Skeletal muscle cell (primary cell): ENCODE measurements at places on chromosomes 1 and 21.

DNA sequence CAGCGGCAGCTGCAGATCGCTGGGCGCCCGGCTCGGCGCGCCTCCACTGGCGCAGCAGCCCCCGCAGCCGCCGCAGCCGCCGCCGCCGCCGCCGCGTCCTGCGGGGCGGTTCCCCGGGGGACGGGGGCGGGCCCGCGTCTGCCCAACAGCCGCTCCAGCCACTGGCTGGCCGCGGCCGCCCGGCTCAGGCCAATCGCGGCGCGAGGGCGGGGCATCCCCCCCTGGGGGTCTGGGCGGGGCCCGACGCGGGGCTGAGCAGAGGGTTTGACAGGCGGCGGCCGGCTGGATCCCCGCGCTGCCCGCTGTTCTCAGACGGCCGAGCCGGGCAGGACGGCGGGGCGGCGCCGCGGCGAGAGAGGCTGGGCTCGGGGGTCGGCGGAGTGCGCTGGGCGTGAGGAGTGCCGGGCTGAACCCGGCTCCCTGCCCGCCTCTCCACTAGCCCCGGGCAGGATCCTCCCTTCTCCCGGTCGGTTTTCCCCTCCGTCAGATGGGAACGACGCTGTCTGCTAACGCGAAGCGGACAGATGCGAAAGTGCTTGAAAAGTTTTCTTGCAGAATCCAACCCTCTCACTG is at the start of gene GLIS1:
Gene GLIS1, minus strand, starts transcription at position 56 of the 573 bp plus-strand sequence. CDS start 1,100 bp downstream, outside the sequence.
- peak; percentile 70 for DNase-seq

- DNase-seq: no peak
Measured at GRCh38 chr1:23799570-23800399, 769 bp downstream of the GALE start.

DNA sequence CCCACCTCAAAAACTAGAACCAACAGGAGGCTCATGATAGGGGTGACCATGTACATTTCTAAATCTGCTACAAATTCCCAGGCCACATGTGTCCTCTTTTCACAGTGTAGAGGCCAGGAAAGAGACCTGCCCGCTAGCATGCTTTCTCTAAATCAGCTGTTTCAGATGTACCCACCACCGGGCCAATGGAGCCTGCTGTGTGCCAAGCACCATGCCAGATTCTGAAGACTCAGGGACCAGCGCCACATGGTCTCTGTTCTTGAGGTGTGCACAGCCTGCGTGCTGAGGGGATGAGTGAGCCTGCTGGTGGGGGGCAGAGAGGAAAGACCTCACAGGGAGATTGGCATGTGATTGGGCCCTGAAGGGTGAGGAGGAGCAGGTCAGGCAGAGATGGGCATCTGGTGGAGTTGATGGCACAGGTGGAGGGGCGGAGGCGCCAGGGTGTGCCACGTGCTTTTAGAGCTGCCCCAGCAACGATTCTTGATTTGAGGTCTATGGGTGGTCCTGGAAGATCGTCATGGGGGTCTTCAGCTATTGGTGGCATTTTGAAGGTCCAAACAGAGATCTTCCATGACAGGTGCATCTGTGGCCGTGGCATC is 485.1 kb upstream of the VAMP3 start:
- DNase-seq: no peak

- no peak for DNase-seq
Measured at GRCh38 chr21:41368735-41369104, 6.9 kb downstream of the MX2 start.

- DNase-seq: no peak
Measured at GRCh38 chr1:10063878-10064277, 31.1 kb downstream of the UBE4B start.

- no peak for DNase-seq
Measured at GRCh38 chr1:18341291-18342069, 139.2 kb upstream of the KLHDC7A start.

DNA sequence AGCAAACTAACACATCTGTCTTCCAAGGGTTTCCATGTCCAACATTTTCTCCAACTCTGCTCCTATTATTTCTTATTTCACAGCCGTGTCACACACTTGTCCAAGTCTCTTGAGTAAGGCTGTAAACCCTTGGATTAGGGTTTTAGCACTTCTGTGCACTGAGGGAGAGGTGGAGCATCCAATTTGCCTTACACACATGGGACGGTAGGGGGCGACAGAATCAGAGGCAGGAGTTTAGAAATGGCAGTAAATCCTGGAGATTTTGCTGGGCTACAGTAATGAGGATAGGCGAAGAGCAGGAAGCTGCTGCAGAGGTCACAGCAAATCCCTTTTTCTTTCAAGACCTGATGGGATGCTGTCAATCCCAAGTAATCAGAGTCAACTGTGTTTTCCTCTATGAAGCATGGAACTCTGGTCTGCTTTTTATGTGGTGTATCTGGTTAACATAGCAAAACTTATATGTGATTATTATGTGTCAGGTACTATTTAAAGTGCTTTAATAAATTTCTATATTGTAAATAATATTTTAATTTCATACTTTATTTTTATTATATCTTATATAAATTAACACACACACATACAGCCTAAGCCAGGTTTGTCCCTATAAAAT is 15.4 kb upstream of the LCE5A start:
- DNase-seq: no peak

DNA sequence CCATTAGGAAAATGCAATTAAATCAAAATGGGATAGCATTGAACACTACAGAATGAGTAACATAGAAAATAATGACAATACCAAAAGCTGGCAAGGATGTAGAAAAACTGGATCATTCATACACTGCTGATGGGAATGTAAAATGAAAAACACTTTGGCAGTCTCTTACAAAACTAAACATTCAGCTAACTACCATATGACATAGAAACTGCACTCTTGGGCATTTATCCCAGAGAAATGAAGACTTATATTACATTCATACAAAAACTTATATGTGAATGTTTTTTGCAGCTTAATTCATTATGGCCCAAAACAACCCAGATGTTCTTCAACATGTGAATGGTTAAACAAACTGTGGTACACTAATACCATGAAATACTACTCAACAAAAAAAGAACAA is 66.4 kb downstream of the ANKRD13C start:
- no peak for DNase-seq

- no peak for DNase-seq
Measured at GRCh38 chr1:201313086-201313485, 29.8 kb downstream of the PKP1 start.

- no peak for DNase-seq
Measured at GRCh38 chr1:38013227-38013622, 691 bp downstream of the UTP11 start.

DNA sequence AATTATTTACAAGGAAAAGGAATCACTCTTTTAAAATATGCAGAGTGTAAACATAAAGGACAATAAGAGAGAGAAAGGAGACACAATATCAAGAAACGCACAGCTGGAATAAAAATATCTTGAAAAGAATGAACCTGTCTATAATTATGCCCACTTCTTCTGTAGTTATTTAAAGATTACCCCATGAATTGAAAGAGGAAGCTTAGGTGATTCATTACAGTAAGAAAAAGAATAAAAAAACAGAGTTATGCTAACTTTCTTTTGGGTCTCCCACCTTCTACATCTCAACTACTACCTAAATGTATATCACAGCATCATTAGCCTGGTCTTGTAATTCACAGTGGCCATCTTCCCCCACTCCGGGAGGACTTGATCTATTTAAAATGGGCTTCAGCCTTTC is 182.1 kb downstream of the MRPL39 start:
- no peak for DNase-seq

DNA sequence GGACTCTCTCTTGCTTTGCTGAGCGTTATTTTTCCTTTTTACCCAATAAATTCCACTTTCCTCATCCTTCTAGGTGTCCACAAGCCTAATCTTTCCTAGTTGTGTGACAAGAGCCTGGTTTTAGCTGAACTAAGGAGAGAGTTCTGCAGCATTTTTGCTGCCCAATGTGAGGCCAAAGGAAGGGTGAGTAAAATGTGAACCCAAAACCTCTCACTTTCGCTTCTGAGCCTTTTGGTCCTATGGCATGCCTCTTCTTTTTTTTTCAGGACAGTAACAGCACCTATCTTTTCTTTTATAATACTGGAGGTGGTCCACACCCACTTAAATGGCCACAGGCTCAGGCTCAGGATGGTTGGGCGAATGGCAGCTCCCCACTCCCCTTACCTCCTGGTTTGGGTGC is 111.1 kb downstream of the COP1 start:
- no peak for DNase-seq

- DNase-seq: no peak
Measured at GRCh38 chr1:33684396-33685179, 179.3 kb upstream of the HMGB4 start.

DNA sequence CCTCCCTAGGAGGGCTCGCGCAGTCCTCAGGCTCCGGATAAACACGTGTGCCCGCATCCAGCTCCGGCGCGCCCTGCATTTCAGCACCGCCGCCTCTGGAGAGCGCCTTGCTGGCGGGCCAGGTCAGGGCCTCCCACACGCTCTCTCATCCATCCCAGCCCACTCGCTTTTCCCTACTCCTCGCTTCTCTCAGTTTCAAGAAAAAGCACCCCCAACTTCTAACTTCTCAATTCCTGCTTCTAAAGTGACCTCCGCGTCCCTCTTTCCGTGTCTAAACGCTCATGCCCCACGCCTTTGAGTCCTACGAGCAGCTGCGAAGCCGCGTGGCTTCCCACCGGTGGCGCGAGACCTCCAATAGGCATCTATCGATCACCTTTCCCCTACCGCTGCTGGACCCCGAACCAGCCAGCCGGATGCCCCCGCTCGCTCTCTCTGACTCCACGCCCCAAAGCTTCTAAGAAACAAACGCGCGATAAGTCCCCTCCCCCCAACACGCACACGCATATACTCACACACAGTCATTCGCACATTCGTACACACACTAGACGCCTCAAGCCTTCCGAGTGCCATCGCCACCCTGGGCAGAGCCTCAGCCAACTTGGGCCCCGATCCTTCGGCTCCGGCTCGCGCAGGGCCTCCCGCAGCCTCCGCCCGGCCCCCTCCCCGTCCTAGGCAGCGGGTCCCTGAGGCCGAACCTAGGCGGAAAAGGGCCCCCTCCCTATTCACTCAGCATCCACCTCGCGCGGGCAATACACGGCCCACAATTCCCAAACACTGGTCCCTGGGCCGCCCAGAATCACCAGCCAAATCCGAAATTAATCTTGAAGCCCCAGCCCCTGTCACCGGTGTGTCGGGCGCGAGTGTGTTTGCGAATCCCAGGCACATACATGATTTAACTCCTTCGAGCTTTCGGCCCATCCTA is 1.1 kb downstream of the NMNAT2 start:
- peak; percentile 16 for DNase-seq

DNA sequence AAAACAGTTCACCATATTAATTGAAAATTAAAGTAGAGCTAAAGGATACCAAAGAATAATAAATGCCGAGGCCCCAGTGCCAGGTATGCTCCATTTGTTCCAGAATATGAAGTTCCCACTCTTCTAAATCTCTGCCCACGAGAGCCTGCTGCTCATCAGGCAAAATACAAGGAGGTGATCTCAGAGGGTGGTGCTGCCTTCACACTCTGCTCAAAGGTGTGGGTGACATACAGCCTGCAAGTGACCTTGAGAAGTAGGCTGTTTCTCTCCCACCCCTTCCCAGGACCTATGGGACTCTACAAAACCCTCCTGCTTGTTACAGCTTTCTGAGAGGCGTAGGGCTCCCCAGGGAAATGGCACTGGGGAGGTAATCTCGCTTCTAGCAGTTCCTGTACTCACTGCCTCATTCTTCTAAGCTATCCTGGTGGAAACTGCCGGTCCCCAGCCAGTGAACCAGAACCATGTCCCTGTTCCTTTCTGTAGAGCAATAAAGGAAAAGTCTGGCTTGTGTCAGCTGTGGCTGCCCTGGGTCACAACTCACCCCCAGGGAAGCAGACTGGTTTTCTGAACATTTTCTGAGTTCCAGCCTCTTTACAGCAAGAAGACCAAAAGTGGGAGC is 26.9 kb upstream of the DPT start:
- no peak for DNase-seq

- no peak for DNase-seq
Measured at GRCh38 chr1:66607458-66607857, 73.5 kb downstream of the SGIP1 start.

DNA sequence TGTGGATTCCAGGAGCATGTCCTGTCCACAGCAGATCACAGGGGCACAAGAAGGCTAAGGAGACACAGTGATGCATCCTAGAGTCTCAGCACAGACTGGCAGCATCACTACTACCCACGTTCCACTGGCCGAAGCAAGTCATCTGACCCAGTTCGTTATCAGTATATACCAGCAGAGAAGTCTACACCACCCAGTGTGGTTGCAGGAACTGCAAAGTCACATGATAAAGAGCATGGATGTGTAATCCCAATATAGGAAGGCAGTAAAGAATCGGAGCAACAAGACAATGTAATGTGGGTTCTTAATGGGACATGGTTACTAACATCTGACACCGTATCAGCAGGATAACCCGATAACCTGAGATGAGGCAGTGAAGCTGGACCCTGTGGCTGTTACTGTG is 246.6 kb downstream of the RRAGC start:
- DNase-seq: no peak

GRCh38 chr1:4214826-4215225 is 314.8 kb upstream of the C1orf174 start:
- no peak for DNase-seq

DNA sequence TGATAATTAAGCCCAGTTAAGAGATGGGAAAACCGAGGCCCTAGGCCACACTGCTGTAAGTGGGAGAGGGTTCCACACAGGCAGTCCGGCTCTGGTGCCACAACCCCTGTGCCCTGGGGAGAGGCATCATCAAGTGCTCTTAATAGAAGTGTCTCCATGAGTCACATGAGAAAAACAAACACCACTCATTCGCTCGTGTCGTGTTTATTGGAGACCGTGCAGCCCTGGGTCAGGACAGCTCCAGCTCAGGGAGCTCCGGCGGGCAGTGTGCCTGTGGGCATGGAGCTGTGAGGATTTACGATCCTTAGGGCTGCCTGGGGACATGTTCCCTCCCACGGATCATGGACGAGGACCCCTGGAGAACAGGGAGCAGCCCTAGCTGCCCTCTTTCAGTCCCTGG is 658.5 kb downstream of the AJAP1 start:
- no peak for DNase-seq

DNA sequence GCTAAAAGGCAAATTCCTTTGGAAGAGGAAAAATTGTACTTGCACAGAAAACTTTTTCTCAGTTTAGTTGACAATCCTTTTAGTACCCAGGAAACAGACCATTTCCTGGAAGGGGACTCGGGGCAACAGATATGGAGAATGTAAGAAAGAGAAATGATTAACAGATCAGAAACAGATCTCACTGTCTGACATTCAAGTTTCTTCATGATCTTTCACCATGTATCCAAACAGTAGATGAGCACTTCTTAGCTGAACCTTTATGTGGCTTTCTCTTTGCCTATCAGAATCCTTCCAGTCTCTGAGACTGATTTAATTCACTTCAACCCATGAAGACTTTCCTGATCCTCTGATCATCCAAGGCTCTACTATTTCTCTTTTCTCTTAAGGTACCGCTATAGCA is 2.7 kb downstream of the TTLL7 start:
- no peak for DNase-seq

GRCh38 chr1:107648071-107648470 is 316.9 kb downstream of the VAV3 start:
- peak; percentile 64 for DNase-seq
